Smooth muscle cell of the brain vasculature (primary cell): ENCODE measurements at places on chromosomes 2 and 18.

- DNase-seq = peak; percentile 64
Observed at GRCh38 chr2:11344342-11344955, at the start of gene ROCK2. TSS of gene ROCK2 (minus strand) at chr2:11344636. CDS start at chr2:11344136, 500 bp downstream.

DNA sequence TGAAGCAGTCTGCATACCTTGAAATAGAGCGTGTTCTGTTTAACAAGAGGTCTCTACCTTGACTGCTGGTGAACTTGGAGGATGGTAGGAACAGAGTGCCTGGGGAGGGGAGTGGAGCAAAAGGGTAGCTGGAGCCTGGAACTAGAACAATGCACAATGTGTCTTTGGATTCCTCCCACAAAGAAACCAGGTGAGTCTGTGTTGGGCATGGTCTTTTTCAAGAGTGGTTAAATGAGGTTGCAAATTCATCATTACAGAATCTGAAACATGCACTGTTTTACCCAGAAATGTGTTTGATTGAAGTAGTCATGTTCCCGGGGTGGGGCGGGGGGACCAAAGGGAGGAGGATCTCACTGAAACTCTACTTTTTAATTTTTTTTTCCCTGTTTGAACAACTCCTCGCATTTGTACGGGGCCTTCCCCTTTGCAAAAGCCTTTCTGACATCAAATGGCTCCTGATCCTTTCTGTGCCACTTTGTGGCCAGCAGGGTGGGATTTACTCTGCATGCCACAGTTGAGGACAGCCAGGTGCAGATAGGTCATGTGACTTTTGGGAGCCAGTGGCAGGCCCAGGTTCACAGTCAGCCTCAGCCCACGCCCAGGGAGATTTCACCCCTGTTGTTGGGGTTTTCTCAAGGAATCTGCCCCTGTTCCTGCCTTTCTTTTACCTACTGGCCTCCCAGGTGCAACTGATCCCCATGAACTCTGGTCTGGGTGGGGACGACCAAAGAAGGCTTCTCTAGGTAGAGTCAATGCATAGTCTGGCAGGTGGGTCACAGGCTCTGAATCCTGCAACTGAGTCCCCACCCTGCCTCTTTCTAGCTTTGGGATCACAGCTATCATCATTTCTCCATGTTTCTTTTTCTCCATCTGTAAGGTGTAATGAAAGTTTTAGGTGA lies 28.2 kb downstream of the MYCN start:
- DNase-seq = no peak

GRCh38 chr2:7697052-7697451 lies 779.8 kb downstream of the RNF144A start:
- no peak for DNase-seq

GRCh38 chr2:213806125-213806726 lies 522.0 kb downstream of the SPAG16 start:
- DNase-seq = peak; percentile 6

- no peak for DNase-seq
Observed at GRCh38 chr2:75459565-75460310, 101.0 kb downstream of the EVA1A start.

- DNase-seq = no peak
Observed at GRCh38 chr2:190794790-190795189, 85.8 kb upstream of the GLS start.

- no peak for DNase-seq
Observed at GRCh38 chr2:241733391-241734207, 831 bp upstream of the D2HGDH start.

- no peak for DNase-seq
Observed at GRCh38 chr2:215378045-215378444, 57.8 kb downstream of the FN1 start.
